ENCODE measurements at places on chromosomes 16 and 17.

- no peaks in the 10 kb centered on the region for H3K27me3 ChIP-seq
- H3K27ac ChIP-seq = no peak overlapping the region
- DNase-seq = no peak
Observed at GRCh38 chr16:84768061-84768807, 51.6 kb upstream of the CRISPLD2 start.

- DNase-seq = no peak
- H3K4me3 ChIP-seq = no peak overlapping the region
- no peak overlapping the region for H3K27ac ChIP-seq
- H3K27me3 ChIP-seq = no peaks in the 10 kb centered on the region
Observed at GRCh38 chr17:79210638-79211037, 136.0 kb downstream of the ENGASE start.

- H3K4me1 ChIP-seq = no peaks in the 10 kb centered on the region
- no peak for DNase-seq
- no peak overlapping the region for H3K27ac ChIP-seq
- no peaks in the 10 kb centered on the region for H3K27me3 ChIP-seq
- H3K4me3 ChIP-seq = no peak overlapping the region
- H3K36me3 ChIP-seq = no peaks in the 10 kb centered on the region
Observed at GRCh38 chr17:68656666-68657065, 55.5 kb upstream of the FAM20A start.

GRCh38 chr16:64654178-64654577 is 467.7 kb downstream of the CDH11 start:
- no peaks in the 10 kb centered on the region for H3K27me3 ChIP-seq
- no peak overlapping the region for H3K27ac ChIP-seq
- no peak for DNase-seq
- H3K4me3 ChIP-seq = no peak overlapping the region
- H3K4me1 ChIP-seq = no peaks in the 10 kb centered on the region

DNA sequence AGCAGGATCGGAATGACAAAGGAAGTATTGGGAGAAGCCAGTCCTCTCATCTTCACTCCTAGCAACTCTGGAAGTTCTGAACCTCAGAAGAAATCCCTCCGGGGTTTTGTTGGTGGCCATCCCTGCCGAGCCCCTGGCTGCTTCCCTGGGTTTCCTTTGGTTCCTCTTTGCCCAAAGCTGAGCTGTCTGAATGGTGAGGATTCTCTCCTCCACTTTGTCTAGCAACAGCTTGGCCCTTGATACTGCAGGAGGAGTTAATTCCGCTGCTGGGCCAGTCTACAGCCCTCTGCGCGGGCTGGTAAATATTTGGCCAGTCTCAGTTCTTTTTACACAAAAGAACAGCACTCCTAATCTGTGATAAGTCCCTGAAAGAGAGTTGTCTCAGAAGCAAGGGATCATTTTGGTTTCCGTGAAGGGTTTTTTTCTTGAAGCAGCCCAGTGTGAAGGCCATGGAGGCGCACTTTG is 170.9 kb downstream of the RAB11FIP4 start:
- H3K4me1 ChIP-seq = peaks cover 11% of the 10 kb centered on the region
- peaks cover 13% of the 10 kb centered on the region for H3K27me3 ChIP-seq
- H3K36me3 ChIP-seq = no peaks in the 10 kb centered on the region
- H3K4me3 ChIP-seq = no peak overlapping the region
- no peak for DNase-seq

DNA sequence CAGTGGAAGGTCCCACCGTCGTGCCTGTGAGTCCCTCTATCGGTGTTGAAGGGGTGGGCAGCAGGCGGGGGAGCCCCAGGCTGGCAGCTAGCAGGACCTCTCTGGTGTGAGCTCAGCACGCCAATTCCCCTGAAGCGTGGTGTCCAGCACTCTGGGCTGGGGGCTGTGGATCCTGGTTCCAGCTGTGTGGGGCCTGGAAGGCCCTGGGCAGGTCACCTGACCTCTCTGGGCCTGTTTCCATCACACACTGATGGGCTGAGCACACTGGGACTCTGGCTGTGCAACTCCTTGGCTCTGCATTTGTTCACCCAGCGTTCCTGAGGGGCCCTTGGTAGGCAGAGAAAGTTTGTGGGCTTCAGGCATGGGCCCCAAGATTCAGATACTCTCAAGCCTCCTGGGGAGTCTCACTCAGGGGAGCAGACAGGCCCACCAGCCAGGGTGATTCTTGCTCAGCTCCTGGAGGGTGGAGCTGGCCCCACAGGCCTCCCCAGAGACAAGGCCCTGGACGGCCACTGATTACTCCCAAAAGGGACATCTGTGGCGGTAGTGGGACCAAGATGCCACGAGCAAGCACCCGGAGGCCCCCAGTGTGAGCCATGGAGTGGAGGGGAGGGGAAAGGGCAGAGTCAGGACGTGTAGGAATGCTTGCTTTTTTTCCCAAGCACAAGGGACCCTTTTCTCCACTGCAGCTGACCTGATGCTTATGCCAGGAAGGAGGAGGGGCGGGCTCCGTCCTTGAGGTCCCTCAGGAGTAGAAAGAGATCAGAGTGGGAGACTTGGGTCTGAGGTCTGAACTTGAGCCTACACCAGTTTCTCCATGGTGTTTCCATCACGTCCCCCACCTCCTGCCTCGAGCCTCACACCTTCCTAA is 8.5 kb downstream of the SCGB1C2 start:
- DNase-seq = no peak
- no peak overlapping the region for H3K27ac ChIP-seq
- no peaks in the 10 kb centered on the region for H3K4me1 ChIP-seq
- no peaks in the 10 kb centered on the region for H3K36me3 ChIP-seq

DNA sequence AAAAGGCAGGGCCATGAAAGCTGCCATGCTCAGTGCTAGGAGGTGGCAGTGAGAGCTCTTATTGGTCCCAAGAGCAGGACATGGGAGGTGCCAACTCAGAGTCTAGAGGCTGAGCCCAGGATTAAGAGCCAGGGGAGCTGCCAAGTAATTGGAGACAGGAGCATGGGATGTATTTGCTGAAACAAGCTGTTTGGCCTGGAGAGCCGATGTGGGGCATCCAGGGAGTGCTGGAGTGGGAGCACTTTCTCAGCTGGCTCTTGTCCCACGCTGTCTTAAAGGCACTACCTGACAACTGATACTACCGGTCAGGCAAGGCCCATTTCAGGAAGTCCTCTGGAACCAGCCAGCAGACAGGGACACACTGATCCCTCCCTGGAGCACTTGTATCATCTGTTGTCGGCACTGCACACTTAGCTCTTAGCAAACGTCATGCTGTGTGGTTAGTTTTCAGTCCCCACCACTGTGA is 19.3 kb downstream of the ANKFN1 start:
- no peak for DNase-seq
- H3K4me3 ChIP-seq = no peak overlapping the region
- no peak overlapping the region for H3K27ac ChIP-seq
- H3K36me3 ChIP-seq = no peaks in the 10 kb centered on the region
- peaks cover 21% of the 10 kb centered on the region for H3K4me1 ChIP-seq
- H3K27me3 ChIP-seq = no peaks in the 10 kb centered on the region

DNA sequence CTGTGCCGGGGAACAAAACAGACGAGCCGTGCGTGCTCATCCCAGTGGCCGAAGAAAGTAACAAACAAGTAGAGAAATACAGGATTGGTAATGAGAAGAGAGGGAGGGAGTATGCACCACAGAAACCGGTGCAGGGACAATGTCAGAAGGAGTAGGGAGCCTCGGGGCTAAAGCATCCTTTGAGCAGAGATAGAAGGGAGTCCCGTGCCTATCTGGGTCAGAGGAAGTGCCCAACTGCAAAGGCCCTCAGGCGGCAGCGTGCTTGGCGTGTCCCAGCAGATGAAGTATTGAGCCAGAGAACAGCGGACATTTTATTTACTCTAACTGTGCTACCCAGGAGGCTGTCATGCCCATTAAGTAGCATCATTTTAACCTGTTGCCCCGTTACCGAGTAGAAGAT is 114.9 kb upstream of the CACNG5 start:
- no peaks in the 10 kb centered on the region for H3K27me3 ChIP-seq
- DNase-seq = no peak
- H3K4me3 ChIP-seq = no peak overlapping the region
- H3K27ac ChIP-seq = no peak overlapping the region
- peaks cover 6% of the 10 kb centered on the region for H3K4me1 ChIP-seq

GRCh38 chr17:49523706-49524472 is 28.8 kb downstream of the NGFR start:
- no peaks in the 10 kb centered on the region for H3K36me3 ChIP-seq
- DNase-seq = no peak
- no peak overlapping the region for H3K4me3 ChIP-seq

GRCh38 chr16:53692146-53692545 is 11.5 kb downstream of the RPGRIP1L start:
- no peak overlapping the region for H3K27ac ChIP-seq
- H3K4me1 ChIP-seq = no peaks in the 10 kb centered on the region
- peaks cover 6% of the 10 kb centered on the region for H3K36me3 ChIP-seq
- DNase-seq = no peak

DNA sequence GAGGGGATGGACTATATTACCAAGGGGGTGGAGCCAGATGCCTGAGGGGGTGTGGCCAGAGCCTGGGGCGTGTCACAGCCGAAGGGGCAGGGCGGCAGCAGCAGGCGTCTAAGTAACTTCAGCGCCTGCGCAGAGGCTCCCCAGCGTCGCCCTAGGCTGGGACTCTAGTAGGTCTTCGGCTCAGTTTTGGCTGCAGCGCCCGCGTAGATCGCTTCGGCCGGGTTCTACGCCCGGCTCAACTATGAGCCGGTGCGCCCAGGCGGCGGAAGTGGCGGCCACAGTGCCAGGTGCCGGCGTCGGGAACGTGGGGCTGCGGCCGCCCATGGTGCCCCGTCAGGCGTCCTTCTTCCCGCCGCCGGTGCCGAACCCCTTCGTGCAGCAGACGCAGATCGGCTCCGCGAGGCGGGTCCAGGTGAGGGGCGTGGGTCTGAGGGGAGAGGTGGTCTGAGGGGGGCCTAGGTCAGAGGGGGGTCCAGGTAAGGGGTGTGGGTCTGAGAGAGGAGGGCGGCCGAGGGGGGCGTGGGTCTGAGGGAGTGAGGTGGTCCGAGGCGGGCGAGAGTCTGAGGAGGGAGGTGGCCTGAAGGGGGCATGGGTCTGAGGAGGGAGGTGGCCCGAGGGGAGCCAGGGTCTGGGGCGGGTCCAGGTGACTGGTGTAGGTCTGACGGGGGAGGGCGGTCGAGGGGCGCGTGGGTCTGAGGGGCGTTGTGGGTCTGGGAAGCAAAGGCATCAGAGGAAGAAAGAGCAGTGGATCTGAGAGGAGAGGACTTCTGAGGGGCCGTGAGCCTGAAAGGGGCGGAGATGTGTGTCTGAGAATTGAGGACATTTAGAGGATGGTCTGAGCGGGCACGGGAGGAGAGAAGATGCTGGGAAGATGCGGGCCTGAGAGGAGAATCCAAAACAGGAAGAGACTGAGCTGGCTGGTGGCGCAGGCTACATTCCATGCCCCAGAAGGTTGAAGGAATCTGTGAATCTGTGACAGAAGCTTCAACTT is at the start of gene LPCAT2:
LPCAT2 (plus strand) TSS at position 132 of the 991 bp plus-strand sequence; CDS start at position 242, 110 bp downstream.
- no peaks in the 10 kb centered on the region for H3K36me3 ChIP-seq
- H3K4me3 ChIP-seq = peak within 1 kb of the TSS; percentile 15
- H3K4me1 ChIP-seq = no peaks in the 10 kb centered on the region
- peak; percentile 76 for DNase-seq

DNA sequence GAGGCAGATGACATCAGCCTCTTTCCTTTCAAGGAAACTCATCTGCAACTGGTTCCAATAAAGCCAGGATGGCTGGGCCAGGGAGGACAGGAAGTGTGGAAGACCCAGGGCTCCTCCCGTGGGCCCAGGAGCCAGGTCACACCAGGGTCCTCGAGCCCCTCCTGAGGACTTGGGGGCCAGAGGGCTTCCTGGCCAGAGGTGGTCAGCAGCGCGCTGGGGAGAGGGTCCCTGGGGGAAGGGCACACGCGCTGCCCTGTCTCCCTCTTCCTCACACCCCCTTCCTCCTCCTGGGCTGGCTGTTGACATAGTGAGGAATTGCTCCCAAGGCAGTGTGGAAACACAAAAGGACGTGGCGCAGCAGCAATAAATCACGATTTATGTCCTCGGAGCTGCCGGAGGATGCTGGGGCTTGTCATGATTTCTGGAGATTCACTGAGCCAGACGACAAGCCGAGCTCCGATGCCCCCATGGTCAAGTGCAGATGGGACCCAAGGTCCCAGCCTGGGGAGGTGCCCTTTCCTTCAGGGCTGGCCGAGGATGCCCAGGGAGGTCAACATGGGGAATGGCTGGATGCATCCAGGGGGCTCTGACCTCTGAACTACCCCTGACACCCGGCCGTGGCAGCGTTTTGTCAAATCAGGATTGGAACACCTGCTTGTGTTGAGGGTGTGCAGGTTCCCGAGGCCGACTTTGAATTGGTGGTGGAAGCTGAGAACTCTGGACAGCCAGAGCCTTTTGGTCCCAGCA is 152.6 kb downstream of the IRF8 start:
- H3K36me3 ChIP-seq = no peaks in the 10 kb centered on the region
- H3K27me3 ChIP-seq = peaks cover 37% of the 10 kb centered on the region
- no peak overlapping the region for H3K27ac ChIP-seq
- no peak overlapping the region for H3K4me3 ChIP-seq
- no peak for DNase-seq
- H3K4me1 ChIP-seq = peaks cover 5% of the 10 kb centered on the region

- H3K27ac ChIP-seq = no peak overlapping the region
- H3K36me3 ChIP-seq = peaks cover 49% of the 10 kb centered on the region
- no peaks in the 10 kb centered on the region for H3K4me1 ChIP-seq
- no peak overlapping the region for H3K4me3 ChIP-seq
Observed at GRCh38 chr17:63809970-63810369, 17.3 kb upstream of the PSMC5 start.

DNA sequence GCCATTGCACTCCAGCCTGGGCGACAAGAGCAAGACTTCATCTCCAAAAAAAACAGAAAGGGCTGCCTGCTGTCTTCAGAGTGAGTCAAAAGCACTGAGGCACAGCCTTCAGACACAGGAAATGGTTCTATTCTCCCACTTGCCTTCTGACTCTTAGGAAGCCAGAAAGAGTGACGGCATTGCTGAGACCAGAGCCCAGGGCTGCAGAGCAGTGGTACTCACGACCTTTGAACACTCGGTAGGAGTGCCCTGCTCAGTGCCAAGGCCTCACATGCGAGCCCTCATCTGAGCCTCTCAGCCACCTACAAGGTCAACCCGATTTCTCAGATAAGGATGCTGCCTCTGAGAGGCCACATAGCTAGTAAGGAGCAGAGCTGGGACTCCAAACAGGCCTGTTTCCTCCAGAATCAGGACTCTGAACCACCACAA is 3.5 kb upstream of the ITGAE start:
- H3K36me3 ChIP-seq = peaks cover 10% of the 10 kb centered on the region
- DNase-seq = no peak
- no peak overlapping the region for H3K27ac ChIP-seq
- H3K27me3 ChIP-seq = no peaks in the 10 kb centered on the region

GRCh38 chr17:47997586-47997985 is 26.7 kb downstream of the CDK5RAP3 start:
- no peak overlapping the region for H3K27ac ChIP-seq
- H3K4me1 ChIP-seq = peaks cover 57% of the 10 kb centered on the region
- no peak for DNase-seq

DNA sequence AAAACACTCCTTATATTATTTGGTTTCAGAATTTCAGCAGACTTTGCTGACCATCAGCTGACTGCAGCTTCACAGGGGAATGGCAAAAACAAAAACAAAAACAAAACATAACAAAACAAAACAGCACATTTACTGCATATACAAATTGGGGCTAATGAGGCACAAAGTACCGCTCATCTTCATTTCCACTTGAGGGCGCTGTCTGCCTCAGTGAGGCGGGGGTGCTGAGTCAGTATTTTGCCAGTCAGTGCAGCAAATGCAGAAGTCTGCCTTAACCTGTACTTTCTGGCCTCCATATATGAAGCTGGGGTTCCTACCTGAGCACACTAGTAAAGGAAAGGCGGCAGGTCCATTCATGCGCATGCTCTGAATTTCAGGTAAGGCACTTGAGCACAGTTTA is 13.5 kb upstream of the DYNLRB2 start:
- H3K4me1 ChIP-seq = no peaks in the 10 kb centered on the region
- H3K27ac ChIP-seq = no peak overlapping the region
- DNase-seq = peak; percentile 11
- no peak overlapping the region for H3K4me3 ChIP-seq

All from neuronal stem cell (in vitro differentiated cells).